ENCODE measurements at places on chromosomes 1 and 21.

GRCh38 chr1:26829184-26829911, 2.9 kb downstream of the ZDHHC18 start:
- DNase-seq, result no peak

- DNase-seq, result no peak
Observed at GRCh38 chr21:35873441-35873840, 186.9 kb downstream of the SETD4 start.

DNA sequence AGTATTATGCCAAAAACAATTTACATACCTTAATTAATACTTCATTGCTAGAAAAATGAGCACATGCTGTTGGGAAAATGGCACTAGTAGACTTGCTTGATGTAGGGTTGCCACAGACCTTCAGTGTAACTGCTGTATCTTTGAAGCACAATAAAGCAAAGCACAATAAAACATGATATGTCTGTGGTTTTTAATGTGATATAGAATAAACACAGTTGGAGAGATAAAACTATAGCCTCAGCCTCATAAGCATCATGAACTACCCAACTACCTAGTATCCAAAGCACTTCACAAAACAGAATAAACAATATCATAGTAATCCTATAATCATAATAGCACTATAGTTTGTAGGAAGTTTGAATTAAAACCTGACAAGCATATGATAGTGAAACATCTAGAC, 143.5 kb downstream of the SYT14 start:
- DNase-seq, result no peak

GRCh38 chr1:217135987-217136894, 413.0 kb upstream of the ESRRG start:
- DNase-seq, result peak; percentile 15

GRCh38 chr1:159937054-159937750, 8.2 kb downstream of the IGSF9 start:
- DNase-seq, result no peak

GRCh38 chr1:162386292-162387225, 5.0 kb downstream of the C1orf226 start:
- no peak for DNase-seq

DNA sequence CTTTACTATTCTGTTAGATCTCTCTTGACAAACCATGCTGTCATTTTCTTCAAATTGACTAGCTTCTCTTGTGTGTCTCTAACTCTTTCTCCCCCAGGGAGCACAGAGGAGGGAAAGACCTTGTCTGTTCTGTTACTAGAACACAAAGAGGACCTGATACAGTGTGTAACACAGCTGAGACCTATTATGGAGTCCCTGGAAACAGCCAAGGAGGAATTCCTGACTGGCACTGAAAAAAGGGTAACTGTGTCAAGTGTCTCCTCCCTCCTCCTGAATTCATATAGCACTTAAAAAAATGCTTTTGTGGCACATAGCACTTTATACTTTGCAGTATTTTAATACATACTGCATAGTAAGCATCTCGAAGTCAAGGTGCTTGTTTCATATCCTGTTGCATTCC, 50.6 kb downstream of the ZBTB40 start:
- no peak for DNase-seq

DNA sequence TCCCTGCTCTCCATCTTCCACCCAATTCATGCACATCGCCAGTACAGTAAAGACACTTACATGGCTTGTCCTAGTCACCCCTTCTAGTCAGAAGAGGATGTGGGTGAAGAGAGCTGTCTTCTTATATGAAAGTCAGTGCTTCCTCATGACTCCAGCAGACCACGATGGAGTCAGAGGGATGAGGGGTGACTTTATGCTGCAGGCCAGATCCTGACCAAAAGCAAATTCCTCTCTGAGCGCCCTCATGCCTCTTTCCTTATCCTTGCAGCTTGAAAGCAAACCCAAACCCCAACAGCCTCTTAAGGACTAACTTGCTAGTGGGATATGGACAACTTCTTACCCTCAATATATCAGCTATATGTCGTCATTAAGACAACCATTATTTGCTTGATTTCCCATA, 348.2 kb upstream of the DUSP10 start:
- DNase-seq, result no peak

DNA sequence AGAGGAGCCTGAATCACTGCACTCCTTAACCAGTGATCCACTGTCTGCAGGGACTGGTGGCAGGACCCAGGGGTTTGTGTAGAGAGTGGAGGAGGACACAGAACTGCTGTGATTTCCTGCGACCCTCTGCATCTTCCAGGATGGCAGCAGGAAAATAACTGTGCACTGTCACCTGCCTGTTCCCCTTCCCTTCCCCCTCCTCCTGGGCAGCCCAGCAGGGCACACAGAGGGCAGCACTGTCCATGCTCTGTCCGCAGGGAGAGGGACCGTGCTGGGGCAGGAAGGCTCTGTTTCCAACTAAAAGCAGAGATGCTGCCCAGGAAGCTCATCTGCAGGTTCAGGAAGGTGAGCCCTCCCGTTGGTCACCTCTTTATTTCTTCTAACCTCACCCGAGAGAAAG, 168.7 kb downstream of the ZBTB18 start:
- DNase-seq, result no peak

DNA sequence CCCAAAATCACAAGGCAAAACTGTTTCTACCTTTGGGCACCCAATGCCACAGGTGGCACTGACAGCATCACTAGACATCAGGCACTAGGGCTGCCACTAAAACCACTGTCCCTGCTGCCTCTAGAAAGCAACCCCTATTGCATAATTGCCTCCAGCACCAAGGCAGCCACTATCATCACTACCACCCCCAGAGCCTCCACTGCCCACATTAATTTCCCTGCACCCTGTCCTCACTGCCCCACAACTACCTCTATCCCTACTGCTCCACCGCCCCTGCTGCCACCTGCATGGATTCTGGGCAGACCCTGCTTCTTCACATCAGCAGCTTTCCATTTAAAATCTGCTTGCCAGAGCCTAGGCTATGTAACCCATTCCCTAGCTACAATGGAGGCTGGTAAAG, 68.6 kb upstream of the CACHD1 start:
- no peak for DNase-seq

DNA sequence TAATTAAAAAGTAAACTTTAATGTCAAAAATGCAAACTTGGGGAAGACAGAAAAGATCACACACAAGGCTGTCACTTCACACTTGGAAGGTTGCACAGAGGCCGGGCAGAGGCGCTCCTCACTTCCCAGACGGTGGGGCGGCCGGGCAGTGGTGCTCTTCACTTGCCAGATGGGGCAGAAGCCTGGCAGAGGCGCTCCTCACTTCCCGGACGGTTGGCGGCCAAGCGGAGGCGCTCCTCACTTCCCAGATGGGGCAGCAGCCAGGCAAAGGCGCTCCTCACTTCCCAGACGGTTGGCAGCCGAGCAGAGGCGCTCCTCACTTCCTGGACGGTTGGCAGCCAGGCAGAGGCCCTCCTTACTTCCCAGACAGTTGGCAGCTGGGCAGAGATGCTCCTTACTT, 25.8 kb upstream of the IL6R start:
- no peak for DNase-seq

DNA sequence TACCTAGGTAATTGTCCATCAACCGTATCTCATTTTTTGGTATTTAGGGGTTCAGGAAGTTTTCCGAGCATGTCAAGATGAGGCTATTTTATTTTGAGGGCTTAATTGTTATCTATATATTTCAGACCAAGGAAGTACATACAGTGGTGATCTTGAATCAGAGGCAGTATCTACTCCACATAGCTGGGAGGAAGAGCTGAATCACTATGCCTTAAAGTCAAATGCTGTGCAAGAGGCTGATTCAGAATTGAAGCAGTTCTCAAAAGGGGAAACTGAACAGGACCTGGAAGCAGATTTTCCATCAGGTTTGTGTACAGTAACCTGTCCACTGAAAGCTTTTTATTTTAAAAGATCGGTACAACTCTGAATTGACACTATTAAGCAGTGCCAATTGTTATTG, 130.2 kb downstream of the ZMYM4 start:
- DNase-seq, result no peak

GRCh38 chr1:157580179-157580827, 17.6 kb downstream of the FCRL4 start:
- DNase-seq, result peak; percentile 73

DNA sequence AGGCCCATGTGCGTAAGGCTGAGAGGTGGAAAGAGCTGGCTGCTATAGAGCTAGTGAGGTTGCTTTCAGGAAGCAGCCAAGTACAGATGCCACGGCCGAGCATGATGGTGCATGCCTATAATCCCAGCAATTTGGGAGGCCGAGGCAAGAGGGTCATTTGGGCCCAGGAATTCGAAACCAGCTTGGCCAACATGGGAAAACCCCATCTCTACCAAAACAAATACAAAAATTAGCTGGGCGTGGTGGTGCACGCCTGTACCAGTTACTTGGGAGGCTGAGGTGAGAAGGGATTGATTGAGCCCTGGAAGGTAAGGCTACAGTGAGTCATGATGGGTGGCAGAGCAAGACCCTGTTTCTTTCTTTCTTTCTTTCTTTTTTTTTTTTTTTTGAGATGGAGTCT, 2.7 kb downstream of the CCDC24 start:
- no peak for DNase-seq

DNA sequence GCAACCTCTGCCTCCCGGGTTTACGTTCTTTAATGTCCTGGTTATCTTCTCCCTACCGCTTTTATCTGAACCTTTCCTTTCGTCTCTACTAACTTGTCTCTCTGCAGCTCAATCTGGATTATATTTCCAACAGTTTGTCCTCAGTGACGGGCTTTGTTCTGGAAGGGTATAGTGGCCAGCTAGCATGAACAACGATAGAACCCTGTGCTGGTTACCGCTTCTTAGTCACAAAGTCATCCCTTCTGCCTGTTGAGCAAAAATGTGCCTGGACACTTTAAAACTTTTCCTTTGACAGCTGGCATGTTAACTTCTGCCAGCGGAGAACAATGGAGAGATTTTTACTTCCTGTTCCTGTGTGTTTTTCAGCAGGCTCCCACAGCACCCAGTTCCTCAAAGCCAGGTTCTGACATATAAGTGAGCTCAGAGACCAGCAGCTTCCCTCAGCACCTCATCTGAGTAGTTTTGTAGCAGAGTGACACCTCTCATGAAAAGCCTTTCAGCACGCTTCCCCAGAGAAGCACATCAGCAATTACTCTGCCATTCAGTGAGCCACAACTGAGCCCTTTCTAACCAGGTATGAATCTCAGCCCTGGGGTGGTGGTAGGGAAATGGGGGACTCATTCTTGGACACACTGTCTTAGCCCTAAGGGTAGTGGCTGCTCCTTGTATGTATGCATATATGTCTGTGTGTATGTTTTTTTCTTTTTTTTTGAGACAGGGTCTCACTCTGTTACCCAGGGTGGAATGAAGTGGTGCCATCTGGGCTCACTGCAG, 23.6 kb upstream of the CCDC17 start:
- DNase-seq, result no peak

DNA sequence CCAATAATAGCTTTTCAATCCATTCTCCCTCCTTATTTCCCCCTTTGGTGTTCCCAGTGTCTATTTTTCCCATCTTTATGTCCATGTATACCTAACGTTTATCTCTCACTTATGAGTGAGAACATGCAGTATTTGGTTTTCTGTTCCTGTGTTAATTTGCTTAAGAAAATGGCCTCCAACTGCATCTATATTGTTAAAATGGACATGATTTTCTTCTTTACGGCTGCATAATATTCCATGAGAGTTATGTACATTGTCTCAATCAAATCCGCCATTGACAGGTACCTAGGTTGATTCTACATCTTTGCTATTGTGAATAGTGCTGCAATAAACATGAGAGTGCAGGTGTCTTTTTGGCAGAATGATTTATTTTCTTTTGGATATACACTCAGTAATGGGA, 126.7 kb downstream of the CTH start:
- DNase-seq, result no peak

DNA sequence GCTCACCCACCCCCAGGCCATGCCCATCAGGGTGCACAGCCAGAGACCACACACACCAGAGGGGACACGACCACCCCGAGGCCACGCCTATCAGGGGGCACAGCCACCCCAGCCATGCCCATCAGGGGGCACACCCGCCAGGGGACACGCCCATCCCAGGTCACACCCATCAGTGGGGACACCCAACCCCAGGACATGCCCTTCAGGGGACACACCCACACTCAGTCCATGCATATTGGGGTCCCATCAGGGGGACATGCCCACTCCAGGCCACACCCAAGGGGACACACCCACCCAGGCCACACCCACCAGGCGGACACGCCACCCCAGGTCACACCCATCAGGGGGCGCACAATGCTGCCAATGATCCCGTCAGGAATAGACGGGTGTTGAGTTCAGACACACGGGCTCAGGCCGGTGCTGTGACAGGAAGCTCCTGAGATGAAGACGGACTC, 20.7 kb downstream of the MCM3AP start:
- DNase-seq, result no peak

DNA sequence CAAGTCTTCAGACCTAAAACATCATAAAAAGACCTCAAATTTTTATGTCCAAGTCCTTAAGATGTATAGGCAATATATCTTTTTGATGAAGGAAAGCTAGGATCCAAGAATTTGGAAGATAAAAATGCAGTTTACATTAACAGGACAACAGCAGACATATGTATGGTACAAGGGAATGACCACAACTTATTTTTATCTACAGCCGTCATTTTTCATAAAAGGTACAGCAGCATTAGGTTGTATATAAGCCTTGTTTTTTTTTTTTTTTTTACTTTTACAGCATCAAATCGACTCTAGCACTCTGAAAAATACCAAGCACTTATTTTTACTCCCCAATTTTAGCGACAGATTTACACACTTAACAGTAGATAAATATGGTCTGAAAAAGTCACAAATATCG, 1.3 kb downstream of the SRSF10 start:
- DNase-seq, result no peak

- DNase-seq, result no peak
Observed at GRCh38 chr21:18424276-18424675, 20.7 kb upstream of the TMPRSS15 start.

DNA sequence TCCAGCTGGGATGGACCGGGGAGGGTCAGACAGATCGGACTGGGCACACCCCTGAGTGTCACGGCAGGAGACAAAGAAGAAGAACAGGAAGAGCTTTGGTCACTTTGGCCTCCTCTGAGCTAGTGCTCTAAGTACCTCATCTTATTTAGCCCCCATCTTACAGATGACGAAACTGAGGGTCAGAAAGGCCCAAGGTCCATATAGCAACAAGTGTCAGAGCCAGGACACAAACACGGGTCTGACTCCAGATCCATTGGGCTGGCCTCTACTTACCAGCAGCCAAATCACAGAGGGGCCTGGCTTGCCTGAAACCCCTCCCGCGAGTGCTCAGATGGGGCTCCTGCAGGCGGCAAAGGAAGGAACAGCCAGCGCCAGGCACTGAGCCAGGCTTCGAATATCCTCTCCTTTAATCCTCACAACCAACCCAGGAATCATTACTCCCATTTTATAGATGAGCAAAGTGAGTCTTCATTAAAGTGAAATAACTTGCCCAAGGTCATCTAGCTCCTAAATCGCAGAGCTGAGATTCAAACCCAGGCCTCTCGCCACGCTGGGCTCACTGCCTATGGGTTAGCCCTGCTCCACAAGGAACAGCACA, 25.7 kb upstream of the SELENON start:
- DNase-seq, result no peak

DNA sequence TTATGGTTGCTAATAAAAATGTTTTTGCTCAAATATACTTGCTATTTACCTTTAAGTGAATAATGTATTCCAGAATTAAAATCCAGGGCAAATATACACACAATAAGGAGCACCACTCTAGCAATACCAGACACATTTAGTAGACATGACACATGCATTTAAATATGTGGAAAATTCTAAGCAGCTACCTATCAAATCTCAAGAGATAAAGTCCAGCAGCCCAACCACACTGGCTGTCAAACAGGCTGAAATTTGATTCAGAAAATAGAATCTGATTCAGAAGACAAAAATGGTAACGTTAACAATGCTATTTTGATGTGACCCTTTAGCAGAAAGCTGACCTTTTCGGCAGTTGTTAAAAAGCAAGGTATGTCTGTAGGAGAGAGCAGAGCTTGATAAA, 42.3 kb downstream of the PLEKHO1 start:
- no peak for DNase-seq

GRCh38 chr1:24779689-24780464, 34.6 kb downstream of the CLIC4 start:
- no peak for DNase-seq

All from SHP77 (cell line).